T-cell (primary cell): ENCODE measurements at places on chromosomes 5 and 9. TPM values are rescaled to one million over a fixed set of nuclear protein-coding genes. Genes with fewer than 3 reads are reported as not detected.

DNA sequence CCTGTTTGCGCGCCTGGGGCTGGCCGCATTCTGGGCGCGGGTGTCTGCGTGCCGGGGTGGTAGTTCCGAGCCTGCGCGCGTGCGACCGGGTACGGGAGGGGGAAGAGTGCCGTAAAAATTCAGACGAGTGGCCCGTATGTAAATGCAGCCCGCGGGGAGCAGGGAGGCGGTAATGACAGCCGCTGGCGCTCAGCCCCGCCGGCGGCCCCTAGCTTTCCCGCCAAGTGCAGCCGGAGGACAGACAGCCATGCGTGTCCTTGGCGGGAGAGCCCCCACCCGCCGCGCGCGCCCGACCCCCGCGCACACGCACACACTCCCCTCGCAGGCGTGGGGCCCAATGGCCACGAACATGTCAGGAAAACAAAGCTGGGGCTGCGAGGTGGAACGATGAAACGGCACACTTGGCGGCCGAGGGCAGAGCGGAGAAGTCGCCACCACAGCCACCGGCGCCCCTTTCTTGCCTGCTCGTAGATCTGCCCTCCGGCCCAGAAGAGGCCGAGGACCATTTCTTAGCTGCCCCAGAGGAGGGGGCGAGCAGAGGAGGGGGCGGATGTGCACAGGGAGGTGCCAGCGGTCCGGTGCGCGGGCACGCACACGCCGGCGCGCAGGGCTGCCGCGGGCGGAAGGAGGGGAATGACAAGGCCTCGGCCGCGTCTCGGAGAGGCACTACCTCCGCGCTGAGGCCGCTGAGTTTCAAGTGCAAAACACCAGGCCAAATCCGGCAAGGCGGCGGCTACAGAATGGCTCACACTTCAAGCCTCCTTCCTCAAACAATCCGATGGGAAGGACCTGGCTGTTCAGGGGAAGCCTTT lies 208.4 kb downstream of the MEF2C start:
- DNase-seq: no peak

The IL4 gene
- total RNA-seq: not detected

The SCAMP1 gene
- total RNA-seq: 20.6 TPM

- DNase-seq: no peak
Observed at GRCh38 chr5:128380337-128380736, 157.7 kb downstream of the FBN2 start.

The GPX3 gene
- 0.49 TPM for total RNA-seq

DNA sequence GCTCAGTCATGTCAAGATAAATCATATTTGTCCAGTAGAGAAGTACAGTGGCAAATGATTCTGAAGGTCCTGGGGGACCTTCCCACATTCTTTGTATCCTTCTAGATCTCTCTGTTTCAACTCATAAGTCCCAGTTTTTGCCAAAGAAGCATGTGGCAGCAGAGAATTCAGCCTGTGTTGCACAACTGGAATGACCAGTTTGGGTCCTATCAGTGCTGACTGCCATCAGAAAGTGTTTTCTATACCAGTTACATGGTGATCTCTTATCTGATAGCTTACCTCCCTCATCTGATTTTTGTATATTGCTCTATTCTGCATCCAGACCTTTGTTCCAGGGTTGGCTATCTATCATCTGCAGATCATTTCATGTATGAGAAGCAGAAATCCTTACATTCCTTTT lies 21.7 kb downstream of the GM2A start:
- no peak for DNase-seq

The IL9 gene
- not detected for total RNA-seq
